ENCODE measurements at places on chromosomes 2 and 18.

GRCh38 chr2:31266804-31267203 is 32.9 kb downstream of the EHD3 start:
- no peak for DNase-seq

GRCh38 chr2:120881981-120882788 is 146.5 kb downstream of the GLI2 start:
- no peak for DNase-seq

DNA sequence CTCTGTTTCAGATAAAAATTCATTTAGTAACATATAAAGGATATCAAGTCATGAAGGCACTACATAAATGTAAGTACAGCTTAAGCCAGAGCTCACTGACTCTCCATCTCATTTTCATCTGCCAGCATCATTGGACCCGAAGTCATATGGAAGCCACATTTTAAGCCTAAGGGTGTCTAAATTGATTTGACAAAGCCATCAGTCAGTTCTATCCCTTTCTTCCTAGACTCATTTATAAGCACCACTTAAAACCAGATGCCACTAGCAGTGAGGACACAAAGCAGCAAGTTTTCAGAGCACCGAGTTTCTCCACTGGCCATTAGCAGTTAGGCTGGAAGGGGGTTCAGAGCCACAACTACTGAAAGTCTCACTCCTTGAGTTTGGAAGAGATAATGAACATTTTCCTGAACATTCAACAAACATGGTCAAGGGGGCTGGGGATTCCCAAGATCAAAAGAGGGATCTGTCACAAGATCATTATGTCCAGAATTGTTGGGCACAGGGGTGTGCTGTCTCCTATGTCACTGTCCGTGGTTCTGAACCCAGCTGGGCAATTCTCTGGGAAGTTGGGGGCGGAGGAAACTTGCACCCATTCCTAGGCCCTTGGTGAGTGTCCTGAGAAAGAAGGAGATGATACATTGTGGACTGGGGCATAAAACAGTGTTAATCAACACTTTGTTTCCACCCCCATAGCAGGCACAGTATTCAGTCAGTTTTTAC is 158.5 kb upstream of the LMAN1 start:
- DNase-seq, result no peak

GRCh38 chr18:21652073-21652472 is 40.0 kb downstream of the SNRPD1 start:
- DNase-seq, result no peak

DNA sequence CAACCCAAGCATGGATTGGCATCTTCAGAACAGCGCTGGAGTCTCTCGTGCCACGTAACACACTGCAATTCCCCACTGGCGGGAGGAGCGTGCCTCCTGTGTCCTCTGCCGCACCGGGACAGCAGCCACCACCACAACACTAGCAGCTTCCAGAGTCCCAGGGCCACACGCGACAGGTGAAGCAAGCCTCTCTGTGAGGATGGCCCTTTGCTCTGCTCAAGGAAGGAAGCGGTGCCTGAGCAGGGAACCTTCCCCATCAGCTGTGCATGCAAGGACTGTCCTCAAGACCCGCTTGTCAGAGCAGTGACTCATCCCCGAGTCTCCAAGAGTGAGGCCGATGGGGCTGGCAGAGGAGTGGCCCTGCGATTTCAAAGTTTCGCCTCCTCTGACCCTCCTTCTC is 44.0 kb downstream of the TTC32 start:
- no peak for DNase-seq

DNA sequence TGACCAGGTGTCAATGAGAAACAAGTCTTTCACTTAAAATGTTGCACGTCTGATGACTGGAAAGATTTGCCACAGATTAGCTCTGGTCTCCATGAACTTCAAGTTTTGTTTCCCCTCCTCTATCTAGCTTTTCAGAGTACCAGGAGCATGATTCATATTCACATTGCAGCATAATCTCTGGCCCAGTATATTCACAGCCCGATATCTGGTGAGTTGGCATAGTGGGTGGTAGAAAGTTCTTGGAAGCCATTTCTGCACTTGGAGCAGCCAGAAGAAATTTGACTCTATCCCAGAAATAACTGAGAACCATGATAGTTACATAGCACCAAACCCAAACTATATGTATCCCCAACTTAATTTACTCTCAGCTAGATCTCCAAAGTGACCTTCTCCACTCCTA is 503.9 kb downstream of the PID1 start:
- DNase-seq, result no peak

GRCh38 chr2:195442458-195443175 is 214.4 kb upstream of the SLC39A10 start:
- no peak for DNase-seq

GRCh38 chr2:109260886-109261700 is 132.1 kb downstream of the SH3RF3 start:
- DNase-seq, result peak; percentile 89

- DNase-seq, result no peak
Measured at GRCh38 chr2:235614900-235615712, 121.3 kb downstream of the AGAP1 start.

GRCh38 chr2:237490009-237490711 is 3.1 kb downstream of the MLPH start:
- DNase-seq, result no peak

DNA sequence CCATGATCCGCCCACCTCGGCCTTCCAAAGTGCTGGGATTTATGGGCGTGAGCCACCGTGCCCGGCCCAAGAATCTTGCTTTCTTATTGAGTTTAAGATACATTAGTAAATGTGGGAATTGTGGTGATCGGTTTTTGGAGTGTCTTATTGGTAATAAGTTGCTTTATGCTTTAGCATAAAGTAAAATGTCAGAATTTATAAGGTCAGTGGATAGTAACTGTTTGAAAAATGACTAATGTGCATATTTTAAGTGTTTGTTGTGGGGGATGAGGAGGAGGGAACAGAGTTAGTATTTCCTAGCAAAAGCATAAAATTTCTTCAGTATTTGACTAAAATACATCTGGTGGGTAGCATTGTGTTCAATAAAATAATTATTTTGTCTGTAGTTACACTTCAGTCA is 77.4 kb downstream of the SLC39A10 start:
- DNase-seq, result no peak

- no peak for DNase-seq
Measured at GRCh38 chr18:43159926-43160325, 44.4 kb upstream of the RIT2 start.

- no peak for DNase-seq
Measured at GRCh38 chr2:134818321-134818720, 20.1 kb upstream of the ACMSD start.

GRCh38 chr2:140861666-140862065 is 1269.2 kb downstream of the LRP1B start:
- DNase-seq, result no peak

DNA sequence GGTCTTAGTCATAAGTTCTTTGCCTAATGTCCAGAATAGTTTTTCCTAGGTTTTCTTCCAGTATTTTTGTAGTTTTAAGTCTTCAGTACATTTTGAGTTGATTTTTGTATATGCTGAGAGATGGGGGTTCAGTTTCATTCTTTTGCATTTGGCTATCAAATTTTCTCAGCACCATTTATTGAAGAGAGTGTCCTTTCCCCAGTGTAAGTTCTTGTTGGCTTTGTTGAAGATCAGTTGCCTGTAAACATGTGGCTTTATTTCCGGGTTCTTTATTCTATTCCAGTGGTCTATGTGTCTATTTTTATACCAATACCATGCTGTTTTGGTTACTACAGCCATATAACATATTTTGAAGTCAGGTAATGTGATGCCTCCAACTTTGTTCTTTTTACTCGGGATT is 87.5 kb upstream of the MYCN start:
- no peak for DNase-seq

GRCh38 chr18:54926593-54927325 is 32.5 kb downstream of the CCDC68 start:
- DNase-seq, result no peak

- DNase-seq, result no peak
Measured at GRCh38 chr2:6814869-6815268, 50.8 kb downstream of the CMPK2 start.

GRCh38 chr2:200687922-200688920 is 102.4 kb downstream of the AOX1 start:
- DNase-seq, result no peak

DNA sequence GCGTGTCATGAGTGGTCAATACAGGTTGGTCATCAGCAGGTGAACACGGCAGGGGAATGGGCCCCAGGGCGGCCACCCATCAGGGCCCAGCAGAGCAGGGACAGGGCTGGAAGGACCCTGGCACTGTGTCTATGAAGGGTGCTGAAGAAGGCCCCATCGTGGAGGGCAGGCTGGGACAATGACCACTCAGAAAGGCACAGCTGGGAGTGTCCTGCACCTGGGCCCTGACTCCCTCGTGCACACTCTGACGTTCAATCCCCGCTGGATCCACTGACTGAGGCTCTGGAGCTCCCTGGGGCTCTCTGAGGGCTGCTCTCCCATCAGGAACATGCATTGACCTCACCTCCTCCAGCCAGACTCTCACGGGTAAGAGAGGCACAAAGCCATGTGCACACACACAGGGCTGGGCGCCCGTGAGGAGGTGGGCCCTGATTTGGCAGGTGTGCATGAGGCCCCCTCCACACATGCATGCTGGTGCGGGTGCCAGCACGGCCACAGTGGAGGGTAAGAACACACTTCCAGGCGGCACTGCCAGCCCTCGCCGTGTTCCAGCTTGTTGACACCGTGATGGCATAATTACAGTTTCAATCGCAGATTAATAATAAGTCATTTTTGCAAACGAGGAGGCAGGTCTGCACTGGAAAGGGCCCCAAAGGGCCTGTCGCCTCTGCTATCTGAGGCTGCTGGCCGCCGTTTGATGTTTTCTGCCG is 58.5 kb downstream of the SMAD7 start:
- DNase-seq, result peak; percentile 54

- no peak for DNase-seq
Measured at GRCh38 chr2:127675331-127676261, at the start of gene LIMS2. Gene LIMS2, minus strand, starts transcription at chr2:127675530. Its CDS starts 506 bp downstream, at chr2:127675024.

GRCh38 chr2:212147921-212148513 is 390.6 kb downstream of the ERBB4 start:
- DNase-seq, result peak; percentile 11

- DNase-seq, result no peak
Measured at GRCh38 chr2:109239720-109240119, 110.7 kb downstream of the SH3RF3 start.

- no peak for DNase-seq
Measured at GRCh38 chr2:165837122-165837521, 43.1 kb upstream of the GALNT3 start.

DNA sequence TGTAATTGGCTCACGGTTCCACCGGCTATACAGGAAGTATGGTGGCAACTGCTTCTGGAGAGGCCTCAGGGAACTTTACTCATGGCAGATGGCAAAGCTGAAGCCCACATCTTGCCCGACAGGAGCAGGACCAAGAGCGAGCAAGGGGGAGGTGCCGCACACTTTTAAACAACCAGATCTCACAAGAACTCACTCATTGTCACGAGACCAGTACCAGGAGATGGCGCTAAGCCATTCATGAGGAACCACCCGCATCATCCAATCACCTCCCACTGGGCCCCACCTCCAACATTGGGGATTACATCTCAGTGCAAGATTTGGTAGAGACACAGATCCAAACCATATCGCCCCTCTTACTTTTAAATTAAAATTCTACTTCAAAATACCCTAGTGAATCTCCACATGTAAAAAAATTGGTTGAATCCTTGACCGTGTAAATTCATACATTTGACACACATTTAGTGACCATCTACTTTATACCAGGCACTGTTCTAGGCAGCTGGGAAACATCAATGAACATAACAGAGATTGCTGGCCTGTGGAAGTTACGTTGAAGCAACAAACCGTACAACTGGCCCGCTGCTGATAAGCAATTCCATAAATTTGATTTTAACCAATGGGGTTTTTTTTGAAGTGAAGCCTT is 87.6 kb downstream of the ALPK2 start:
- no peak for DNase-seq
